ENCODE measurements at places on chromosomes 5 and 9. TPM values are rescaled to one million over a fixed set of nuclear protein-coding genes. Genes with fewer than 3 reads are reported as not detected.

The ERGIC1 gene
- total RNA-seq: 105 TPM

The EGFL7 gene
- 500 TPM for total RNA-seq

The SPATA31D4 gene
- not detected for total RNA-seq

The MAP1B gene
- total RNA-seq: 155 TPM

The LCN9 gene
- total RNA-seq: not detected

The PCDHGA11 gene
- 8.7 TPM for total RNA-seq

The TMEM174 gene
- 0.07 TPM for total RNA-seq

The CCNO gene
- 0.32 TPM for total RNA-seq

The GRM6 gene
- not detected for total RNA-seq

The FOXD4L4 gene
- total RNA-seq: 0.25 TPM

The ADAMTS13 gene
- 0.53 TPM for total RNA-seq

The OR1Q1 gene
- total RNA-seq: not detected

All from pulmonary artery endothelial cell (primary cell).